Sciatic nerve (tissue), 2 donors: ENCODE measurements at places on chromosomes 12 and 14.

- DNase-seq, result no peak
These were observed 6.3 kb upstream of the MLXIP start for GRCh38 chr12:122072031-122072970.

DNA sequence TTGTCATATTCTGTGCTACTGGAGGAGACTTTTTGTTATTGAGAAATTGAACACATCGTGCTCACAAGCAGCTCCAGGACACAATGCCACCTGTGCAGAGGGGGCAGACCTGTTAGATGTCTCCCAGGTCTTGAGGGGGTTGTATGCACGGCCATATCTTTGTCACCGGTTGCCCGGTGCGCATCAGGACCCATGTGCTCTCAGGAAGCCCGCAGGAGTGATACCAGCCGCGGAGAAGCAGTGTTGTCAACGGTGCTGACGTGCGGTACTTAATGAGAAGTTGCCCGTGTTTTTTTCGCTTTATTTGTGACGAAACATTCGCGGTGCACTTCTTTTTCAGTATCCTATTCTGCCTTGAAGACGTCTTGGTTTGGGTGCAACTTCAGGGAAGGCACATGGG is 128.2 kb upstream of the RTL1 start:
- peak; percentile 47 for DNase-seq

DNA sequence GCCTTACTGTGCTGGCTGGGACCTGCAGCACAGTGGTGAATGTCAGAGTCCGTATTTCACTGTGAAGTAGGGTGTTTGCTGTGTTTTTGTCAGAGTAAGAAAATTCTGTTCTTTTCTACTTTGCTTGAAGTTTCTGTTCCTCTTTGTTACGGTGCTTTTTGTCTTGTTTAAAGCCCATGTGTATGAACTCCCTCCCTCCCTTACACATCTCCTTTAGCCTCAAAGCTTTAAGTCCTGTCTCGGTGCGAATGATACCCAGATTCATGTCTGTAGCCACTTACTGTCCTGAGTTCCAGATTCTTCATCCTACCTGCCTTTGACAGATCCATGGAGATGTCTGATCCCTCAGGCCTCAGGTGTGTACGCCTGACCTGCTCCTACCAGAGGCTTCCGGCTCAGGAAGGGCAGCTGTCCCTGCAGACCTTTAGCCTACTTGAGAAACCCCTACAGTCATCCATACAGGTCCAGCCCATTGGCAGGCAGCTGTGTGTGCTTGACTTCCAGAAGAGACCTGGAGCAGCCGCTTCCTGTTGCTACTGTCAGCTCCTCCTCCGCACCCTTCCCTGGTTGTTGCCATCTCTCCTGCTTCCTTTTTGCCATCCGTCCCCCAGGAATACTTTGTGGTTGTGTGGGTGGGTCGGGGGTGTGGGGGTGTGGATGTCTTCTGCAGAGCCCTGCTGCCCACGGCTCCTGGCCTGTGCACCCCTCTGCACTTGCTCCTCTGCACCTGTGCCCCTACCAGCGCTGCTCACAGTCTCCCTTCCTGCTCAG is 72.9 kb downstream of the DDX51 start:
- DNase-seq, result peak; percentile 26

DNA sequence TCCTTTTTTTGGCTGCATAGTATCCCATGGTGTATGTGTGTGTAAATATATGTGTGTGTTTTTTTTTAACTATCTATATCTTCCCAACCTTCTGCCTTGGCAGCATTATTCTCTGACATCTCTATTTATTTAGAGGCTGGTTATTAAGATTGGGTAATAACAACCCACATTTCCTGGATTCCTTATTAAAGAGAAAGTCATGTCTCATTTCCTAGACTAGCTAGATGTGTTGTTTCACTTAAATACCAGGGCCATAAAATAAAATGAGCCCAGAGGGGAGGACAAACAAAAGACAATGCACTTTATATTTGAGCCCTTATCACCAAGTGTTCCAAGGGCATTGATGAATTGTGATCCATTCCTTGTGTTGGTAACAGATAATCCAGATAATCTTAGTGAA is 169.1 kb downstream of the SLC5A8 start:
- no peak for DNase-seq
